Mucosa of gallbladder (tissue), 1 donor: ENCODE measurements at places on chromosomes 1 and 21. TPM values are rescaled to one million over a fixed set of nuclear protein-coding genes. Genes with fewer than 3 reads are reported as not detected.

DNA sequence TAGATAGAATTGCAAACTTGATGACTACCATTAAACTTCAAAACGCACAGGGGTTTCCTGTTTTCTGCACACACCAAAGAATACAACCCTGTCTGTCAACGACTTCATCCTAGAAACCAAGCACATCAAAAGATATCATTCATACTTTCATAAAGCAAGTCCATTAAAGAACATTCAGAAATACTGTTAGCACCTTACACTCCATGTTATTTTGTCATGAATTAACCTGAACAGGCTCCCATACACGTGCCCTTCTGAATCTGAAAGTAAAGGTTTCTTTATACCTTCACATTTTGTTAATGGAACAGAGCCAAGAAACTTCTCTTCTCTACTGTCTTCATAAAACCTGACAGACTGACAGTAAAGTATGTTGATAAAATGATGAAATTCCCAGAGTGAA lies 46.1 kb downstream of the PUM1 start:
- no peak for DNase-seq

DNA sequence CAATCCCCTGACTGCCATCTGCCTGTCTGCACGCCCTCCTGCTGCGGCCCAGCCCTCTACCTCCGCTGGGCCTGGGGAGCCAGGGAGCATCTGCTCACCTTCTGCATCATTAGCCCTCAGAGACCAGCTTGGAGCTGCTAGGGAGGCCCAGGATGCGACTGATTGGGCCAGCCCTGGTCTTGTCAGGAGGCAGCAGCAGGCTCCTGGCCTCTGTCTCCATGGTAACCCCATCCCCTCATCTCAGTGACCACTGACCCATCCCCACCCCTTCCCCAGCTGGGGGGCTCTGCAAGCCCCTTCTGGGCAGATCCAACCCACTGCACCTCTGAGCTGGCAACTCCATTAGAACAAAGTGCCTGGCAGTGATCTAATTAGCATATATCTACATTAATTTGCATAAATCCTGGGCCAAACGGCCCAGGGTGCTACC lies 37.7 kb downstream of the NKAIN1 start:
- DNase-seq = no peak

DNA sequence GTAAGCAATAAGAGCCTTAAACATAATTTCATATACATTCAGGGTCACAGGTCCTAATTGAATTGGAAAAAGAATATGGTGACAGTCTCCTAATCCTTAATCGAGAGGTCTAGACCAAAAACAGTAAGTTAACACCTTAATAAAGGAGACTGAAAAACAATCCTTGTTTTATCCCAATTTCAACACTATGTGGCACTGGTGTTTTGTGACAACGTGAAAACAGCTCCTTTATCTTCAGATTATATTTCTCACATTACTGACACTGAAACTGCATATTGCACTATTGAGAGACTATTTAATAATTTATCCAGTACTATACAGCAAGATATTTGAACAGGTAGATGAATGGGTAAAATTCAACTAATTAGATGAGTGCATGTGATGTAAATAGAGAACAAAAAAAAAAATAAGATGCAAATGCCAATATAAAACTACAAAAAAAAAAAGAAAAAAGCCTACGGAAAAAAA lies 34.1 kb downstream of the TP53BP2 start:
- DNase-seq = no peak

DNA sequence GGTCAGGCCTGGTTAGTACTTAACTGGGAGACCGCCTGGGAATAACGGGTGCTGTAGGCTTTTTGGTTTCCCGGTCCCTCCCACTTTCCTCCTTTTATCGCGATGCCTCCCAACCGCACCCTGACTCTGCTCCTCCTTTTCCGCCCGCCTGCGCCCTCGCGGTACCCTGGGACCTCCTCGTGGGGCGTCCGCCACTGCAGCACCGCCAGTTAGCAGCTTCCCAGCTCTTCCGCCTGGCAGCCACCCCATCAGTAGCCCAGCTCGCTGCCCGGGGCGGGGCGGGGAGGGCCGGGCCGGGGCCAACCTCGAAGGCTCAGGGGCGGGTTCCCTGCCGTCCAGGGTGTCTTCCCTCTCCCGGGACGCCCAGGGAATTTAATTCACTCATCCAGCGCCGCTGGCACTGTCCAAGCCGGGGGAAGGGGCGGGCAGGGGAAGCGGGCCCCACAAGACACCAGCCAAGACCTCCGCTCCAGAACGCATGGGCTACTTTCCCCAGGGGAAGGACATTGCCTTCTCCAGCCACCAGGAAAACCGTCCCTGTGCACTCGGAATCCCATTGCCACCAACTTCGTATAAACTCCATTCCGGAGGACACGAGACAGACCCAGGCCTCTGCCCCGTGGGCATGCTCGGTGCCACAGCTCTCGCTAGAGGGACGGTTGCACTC lies 2.0 kb upstream of the ZNF678 start:
- DNase-seq = no peak

The SPATA6 gene
- 30.1 TPM for total RNA-seq

GRCh38 chr1:82465024-82465423 lies 664.3 kb downstream of the ADGRL2 start:
- no peak for DNase-seq

- no peak for DNase-seq
Measured at GRCh38 chr1:69835955-69836354, 268.2 kb downstream of the LRRC7 start.

The NRIP1 gene
- 34.4 TPM for total RNA-seq

The SELP gene
- 12.6 TPM for total RNA-seq

DNA sequence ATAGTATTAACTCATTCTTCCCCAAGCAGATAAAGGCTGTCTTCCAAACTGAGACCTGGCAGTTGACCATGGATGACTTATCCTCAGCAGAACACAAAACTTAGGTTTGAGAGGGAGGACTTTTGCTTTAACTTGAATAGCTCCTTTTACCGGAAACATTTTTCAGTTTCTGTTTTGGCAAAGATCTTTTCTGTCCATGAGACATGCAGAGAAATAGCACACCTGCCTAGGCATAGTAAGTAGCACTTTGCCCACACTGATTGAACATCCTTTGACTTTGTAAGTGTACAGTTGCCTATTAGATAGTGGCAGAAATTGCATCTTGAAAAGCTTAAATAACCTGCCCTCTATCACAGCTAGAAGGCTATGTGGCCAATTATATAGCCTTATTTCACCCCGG lies 1962.5 kb downstream of the MRPL39 start:
- DNase-seq = no peak

- no peak for DNase-seq
Measured at GRCh38 chr21:38699048-38699447, 106.7 kb upstream of the ETS2 start.

GRCh38 chr1:243883551-243883950 lies 33.5 kb upstream of the AKT3 start:
- DNase-seq = no peak

The LRRC47 gene
- total RNA-seq = 43.2 TPM

- no peak for DNase-seq
Measured at GRCh38 chr1:108976658-108977057, 13.4 kb upstream of the CLCC1 start.

DNA sequence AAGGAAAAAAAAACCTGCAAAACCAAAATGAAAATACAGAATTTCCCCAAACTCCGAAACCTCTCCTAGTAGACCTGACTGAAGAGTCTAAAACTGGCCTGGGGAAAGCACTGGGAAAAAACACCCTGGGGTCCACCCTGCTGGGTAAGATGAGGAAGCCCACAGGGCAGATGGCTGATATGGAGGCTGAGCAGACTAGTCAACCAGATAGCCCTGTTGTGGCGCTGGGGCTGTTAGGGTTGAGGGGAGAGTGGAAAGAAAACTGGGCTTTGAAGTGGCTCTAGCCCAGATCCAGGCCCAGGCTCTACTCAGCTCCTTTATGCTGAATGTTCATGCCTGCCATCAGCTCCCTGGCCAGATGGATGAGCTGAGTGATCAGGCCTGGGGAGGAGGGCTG lies 6.8 kb upstream of the SLAMF1 start:
- DNase-seq = no peak

DNA sequence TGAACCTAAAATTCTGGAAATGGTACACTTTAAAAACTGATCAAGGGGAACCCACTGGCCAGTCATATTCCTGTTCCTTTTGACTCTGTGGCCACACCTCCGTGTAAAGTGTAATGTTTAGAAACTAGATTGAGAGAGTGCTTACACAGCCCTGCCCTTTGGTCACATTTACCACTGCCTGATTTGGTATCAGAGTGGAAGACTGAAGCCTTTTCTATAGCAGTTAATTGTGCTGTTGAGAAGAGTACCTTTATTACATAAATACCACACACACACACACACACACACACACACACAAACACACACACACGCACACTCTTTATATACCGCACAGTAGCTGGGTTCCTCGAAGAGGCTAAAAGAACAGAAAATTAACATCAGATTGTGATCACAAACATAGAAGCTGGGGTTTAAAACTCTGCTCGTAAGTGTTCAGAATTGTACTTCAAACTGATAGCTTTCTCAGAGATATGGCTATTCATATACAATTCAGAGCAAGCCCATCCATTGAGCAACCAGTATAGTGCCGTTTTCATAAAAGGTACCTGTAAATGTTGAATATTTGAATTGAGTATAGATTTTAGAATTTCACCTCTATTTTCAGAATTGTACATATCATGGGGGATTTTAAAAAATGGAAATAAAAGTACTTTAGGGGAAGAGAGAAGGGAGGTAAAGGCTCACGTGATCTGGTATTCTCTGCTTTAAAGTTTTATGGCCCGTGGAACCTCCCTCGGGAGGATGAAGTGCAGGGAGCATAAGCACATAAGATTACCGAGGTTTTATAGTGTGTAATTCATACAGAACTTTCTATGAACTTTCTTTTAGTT lies 37.5 kb downstream of the CAMTA1 start:
- peak; percentile 25 for DNase-seq

The MSH4 gene
- total RNA-seq = 0.32 TPM

The GPR161 gene
- total RNA-seq = 13.9 TPM
